ENCODE measurements at places on chromosomes 5 and 9.

- DNase-seq: no peak
Observed at GRCh38 chr5:159362220-159362619, 31.9 kb upstream of the IL12B start.

DNA sequence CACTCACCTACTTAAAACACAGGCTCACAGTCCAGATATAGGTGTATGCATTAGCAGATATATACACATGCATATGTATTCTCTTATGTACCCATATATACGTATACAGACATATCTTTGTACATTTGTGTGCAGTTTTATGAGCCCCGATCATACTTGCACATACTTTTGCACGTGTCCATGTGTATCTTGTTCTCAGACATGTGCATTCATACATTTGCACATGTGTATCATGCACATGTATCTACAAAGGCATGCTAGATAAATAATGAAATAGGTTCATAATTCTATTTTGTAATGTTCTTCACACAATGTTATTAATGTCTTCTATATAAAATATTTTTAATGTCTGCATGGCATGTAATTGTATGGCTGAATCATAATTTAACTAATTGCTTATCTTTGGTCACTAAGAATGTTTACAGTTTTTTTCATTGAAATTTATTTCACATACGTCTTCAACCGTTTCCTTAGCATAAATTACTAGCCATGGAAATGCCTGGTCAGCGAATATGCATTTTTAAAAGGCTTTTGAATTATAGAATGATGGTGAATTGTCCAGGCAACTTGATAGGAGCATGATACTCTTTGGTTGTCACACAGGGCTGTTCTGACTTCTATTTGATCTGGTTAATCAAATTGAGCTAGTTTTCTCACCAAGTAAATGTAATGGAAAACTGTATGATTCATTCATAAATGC, 2.6 kb downstream of the NDFIP1 start:
- DNase-seq: no peak

GRCh38 chr5:143235423-143235822, 168.1 kb downstream of the NR3C1 start:
- no peak for DNase-seq

GRCh38 chr9:14692470-14693250, 572 bp downstream of the ZDHHC21 start:
- peak; percentile 17 for DNase-seq

GRCh38 chr5:156387391-156387790, 60.4 kb downstream of the SGCD start:
- no peak for DNase-seq

GRCh38 chr9:126842977-126843799, 17.3 kb upstream of the ZBTB34 start:
- no peak for DNase-seq

GRCh38 chr5:96968074-96968473, 32.2 kb downstream of the LNPEP start:
- DNase-seq: no peak

DNA sequence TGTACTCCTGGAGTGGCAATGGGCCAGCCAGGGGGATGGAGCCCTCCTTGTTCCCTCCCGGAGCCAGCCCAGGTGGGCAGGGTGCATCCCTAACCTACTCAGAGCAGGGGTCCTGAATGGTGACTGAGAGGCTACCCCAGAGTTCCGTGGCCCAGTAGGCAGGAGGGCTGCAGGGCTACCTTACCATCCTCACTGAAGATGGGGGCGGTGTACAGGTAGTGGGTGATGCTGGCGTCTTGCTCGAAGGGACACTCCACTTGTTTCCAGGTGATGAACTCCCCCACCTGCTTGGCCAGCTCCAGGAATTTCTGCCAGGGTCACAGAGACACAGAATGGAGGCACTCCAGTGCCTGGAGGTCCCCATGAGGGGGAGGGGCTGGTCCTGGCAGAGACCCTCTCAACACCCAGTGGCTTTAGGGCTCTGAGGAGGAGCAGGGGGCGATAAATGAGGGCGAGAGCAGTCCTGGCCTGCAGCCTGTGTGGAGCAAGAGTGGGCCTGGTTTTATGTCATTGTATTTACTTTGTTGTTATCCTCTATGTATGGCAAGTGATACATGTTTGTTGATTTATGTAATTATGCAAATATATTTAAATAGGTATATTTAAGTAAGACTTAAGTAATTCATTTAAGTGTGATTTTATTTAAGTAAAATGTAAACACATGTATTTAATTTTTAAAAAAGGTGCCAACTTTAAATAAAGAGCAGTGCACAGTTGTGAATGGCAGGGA, 39.9 kb upstream of the RNF130 start:
- DNase-seq: no peak

Data from NCI-H187 (cell line).